NCI-H1105 treated with DMSO at 0.1 percent for 48 hours (cell line): ENCODE measurements at places on chromosomes 6 and 20.

- no peak for DNase-seq
Observed at GRCh38 chr20:48716086-48716485, 111.7 kb downstream of the PREX1 start.

DNA sequence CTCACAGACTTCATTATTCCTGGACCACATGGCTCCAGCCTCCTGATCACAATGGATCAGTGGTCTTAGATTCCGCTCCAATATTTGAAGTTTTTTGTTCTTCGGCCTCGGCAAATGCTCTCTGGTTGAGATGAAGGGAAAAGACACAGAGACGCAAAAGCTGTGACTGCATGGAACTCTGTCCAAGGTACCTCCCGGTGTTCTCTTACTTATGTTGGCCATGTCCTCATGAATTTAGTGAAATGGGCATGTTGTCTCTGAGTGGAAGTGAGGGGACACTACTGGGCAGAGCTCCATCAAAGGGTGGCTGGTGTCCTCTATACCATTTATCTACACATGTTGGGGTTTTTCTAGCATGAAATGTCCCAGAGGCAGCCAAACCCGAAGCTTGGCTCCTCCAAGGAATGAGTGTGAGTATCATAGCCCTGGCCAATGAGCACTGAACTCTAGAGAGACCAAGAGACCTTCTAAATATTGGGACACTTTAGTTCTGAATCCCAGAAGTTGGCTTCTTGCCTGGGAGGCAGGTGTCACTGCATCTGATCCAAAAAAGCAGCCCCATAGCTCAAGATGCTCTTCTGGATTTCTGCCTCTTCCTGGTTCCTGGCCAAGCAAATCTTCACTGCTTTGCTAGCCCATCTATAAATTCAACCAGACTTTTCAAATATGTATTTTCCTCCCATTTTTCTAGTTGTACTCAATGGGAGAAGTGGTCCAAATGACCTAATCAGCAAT lies 34.1 kb downstream of the HLA-G start:
- DNase-seq = no peak

- no peak for DNase-seq
Observed at GRCh38 chr20:19993958-19994669, 23.0 kb upstream of the NAA20 start.

DNA sequence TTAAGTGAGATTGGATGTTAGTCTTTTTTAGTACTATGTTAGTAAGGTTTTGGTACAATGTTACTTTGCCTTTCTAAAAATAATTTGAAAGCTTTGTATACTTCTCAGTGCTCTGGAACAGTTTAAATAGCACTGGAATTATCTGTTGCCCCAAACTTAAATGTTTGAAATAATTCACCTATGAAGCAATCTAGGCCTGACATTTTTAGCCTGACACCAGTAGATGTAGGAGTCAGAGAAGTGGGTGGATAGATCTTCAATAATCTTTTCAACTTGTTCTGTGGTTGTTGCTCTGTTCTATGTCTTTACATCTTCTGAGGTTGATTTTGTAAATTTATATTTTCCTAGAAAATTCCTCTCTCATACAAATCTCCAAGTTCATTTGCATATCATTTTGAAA lies 103.1 kb upstream of the ADGRF1 start:
- no peak for DNase-seq

GRCh38 chr6:141790921-141791320 lies 341.8 kb upstream of the GJE1 start:
- DNase-seq = no peak

DNA sequence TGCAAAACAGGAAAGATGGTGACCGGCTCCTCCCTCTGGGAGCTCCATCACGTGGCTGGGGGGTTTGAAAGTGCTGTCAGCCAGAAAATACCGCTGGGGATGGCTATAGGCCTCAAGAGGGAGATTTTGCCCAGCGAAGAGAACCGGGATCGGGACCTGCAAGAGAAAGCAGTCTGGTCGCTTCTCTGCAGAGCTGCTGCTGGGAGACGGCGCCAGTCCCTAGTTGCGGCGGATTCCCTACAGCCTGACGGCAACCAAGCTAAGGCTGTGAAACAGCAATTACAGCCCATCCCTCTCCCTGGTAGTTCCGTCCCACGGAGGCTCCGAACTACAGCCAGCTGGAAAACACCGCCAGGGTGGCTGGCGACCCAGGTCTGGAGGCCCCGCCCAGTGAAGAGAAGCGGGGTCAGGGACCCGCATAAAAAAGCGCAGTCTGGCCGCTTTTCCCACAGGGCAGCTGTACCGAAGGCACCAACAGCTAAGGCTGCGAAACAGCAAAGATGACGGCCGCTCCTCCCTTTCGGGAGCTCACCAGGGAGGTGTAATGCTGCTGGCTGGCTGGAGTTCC lies 238.1 kb upstream of the IRAK1BP1 start:
- peak; percentile 13 for DNase-seq

GRCh38 chr6:154238831-154239230 lies 117.8 kb downstream of the IPCEF1 start:
- no peak for DNase-seq

GRCh38 chr6:16749516-16750485 lies 11.5 kb downstream of the ATXN1 start:
- no peak for DNase-seq

GRCh38 chr6:126967296-126968005 lies 151.0 kb upstream of the RSPO3 start:
- DNase-seq = no peak

- DNase-seq = no peak
Observed at GRCh38 chr6:170082531-170083187, 208.2 kb downstream of the DLL1 start.

- no peak for DNase-seq
Observed at GRCh38 chr6:40573221-40573620, 13.9 kb downstream of the LRFN2 start.

DNA sequence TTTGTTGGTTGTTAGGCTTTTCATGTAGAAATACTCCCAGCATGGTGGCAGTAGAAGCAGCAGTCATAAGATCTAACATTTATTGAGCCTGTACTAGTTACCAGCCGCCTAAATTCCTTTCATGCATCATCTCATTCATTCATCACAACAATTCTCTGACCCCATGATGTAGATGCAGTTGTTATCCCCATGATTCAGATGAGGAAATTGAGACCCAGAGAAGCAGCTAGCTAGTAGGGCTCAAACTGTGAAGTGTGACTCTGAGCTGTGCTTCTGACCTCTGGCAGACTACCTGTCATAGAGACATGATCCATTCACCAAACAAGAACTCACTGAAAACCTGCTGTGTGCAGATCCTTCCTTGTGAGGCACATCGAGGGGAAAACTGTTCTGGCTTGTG lies 16.9 kb downstream of the RREB1 start:
- DNase-seq = no peak

- DNase-seq = no peak
Observed at GRCh38 chr6:3032986-3033385, 33.3 kb downstream of the NQO2 start.

DNA sequence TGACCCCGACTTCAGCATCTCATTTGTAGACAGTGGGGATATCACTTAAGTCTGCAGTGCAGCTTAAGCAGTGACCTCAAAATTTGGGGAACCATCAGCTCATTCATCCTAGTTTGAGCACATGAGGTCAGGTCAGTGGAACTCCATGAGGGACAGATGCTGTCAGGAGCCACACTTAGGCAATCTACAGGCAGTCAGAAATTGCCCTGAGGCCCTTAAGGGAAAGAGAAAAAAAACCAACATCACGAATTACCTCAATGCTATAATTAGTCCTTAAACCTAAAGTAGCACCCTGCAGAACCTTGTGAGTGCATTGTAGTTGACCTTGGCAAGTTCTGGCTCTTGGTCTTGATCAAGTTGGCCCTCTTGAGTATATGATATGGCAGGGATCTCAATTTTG lies 21.1 kb downstream of the TMEM74B start:
- no peak for DNase-seq

DNA sequence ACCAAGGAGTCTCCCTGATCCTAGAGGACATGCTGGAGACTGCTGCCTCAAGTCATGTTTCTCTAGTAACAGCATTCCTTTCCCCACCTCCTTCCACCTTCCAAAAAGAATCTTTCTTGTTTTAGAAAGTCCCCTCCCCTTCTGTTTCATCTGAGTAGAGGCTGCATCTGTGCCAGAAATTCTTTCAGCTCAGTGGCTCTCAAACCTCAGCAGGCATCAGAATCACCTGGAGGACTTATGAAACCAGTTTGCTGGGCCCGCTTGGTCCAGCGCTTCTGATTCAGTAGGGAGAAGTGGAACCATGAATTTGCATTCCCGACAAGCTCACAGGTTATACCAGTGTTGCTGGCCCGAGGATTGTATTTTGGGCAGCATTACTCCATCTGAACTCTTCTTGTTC lies 55.1 kb downstream of the TMEM200A start:
- no peak for DNase-seq

GRCh38 chr6:17267566-17267965 lies 13.6 kb upstream of the RBM24 start:
- DNase-seq = no peak

- no peak for DNase-seq
Observed at GRCh38 chr6:85092226-85092625, 327.8 kb upstream of the TBX18 start.

DNA sequence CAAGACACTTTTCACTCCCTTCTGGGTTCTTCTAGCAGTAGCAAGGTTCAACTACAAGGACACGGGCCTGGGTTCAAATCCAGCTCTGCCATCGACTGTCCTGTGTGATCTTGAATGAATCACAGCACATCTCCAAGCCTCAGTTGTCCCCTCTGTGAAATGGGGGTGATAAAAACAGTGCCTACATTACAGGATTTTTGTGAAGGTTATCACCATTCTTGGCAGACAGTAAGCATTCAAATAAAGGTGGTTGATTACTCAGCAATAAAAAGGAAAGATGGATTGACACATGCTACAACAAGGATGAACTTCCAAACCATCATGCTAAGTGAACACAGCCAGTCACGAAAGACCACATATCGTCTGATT lies 6.6 kb upstream of the TGM2 start:
- DNase-seq = no peak

DNA sequence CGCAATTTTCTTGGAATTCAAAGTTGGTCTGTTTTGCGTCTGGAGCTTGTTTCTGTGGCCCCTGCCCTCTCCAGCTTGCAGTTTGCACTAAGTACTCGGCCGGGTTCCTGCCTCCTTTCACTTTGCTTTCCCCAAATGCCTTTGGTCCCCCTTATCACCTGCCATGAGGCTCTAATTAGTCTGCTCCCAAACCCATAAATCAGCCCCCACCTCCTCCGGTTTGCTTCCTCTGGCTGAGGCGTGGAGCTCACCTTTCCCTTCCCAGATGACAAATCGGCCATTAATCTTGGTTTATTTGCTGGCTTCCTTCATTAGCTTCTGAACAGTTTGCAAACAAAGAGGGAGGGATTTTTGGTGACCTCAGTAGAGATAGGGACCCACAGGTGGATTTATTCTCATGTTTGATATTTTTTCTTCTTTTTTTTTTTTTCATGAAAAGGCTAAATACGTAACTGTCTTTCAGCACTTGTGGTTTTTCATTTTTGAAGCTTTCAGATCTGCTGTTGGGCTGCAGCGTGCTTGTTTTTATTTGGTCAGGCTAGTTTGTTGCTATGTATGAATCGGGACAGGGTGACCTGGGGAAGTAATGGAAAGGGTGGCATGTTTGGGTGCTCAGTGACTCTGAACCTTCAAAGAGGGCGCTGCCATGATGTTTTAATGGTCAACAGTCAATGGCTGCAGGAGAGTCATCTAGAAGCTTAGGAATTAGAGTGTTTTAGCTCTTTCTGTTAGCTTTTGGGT lies 121.7 kb upstream of the JAG1 start:
- DNase-seq = no peak

DNA sequence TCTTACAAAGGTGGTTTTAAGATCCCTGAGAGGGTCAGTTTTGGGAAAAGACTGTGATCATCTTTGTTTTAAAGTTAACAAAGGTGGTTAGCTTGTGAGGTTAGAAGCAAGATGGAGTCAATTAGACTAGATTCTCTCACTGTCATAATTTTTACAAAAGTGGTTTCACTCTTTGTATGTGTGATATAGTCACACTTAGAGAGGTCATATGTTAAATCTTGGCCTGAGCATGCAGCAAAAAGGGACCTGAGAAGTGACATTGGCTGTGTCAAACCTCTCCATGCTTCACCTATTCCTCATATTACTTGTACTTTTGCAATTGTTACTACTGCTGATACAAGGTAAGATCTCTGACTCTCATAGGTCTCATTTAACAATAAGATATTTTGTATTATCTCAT lies 368.0 kb downstream of the TBC1D32 start:
- DNase-seq = no peak

DNA sequence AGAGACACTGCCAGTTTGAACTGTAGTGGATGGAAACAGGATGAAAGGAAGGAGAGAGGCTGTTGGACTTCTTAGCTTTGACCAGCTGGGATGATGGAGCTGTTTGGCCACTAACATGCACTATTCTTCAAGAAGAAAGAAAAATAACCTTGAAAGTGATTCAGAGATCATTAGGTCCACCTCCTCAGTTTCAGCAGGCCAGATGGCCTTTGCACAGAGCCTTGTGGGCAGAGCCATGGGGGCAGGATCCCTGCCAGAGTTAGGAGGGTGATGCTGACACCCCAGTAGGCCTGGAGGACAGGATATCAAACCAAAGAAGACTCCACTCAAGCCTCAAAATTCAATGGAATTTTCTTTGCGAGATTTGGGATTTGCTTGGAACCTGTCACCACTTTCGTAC lies 74.5 kb upstream of the TMEM181 start:
- no peak for DNase-seq

- no peak for DNase-seq
Observed at GRCh38 chr6:107941627-107942026, 16.4 kb downstream of the SEC63 start.

DNA sequence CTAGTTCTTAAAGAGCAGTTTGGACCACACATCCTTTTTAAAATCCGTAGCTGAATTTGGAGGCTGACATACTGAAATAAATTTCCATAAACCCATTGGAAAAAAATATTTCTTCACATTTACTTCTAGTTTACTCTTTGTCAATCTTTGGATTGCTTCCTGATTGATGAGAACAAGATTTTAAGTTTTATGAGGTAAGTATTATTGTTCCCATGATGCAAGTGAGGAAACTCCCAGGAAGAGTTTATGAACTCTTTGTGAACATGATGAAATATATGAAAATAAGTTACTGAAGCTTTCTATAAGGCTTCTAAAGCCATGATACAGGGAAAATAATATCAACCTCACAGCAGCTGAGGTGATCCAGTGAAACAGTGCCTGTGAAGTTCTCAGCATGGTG lies 320.0 kb downstream of the GJA1 start:
- no peak for DNase-seq

GRCh38 chr6:112123982-112124381 lies 36.6 kb downstream of the FAM229B start:
- DNase-seq = no peak

GRCh38 chr6:53358440-53359094 lies 9.8 kb upstream of the ELOVL5 start:
- DNase-seq = no peak

DNA sequence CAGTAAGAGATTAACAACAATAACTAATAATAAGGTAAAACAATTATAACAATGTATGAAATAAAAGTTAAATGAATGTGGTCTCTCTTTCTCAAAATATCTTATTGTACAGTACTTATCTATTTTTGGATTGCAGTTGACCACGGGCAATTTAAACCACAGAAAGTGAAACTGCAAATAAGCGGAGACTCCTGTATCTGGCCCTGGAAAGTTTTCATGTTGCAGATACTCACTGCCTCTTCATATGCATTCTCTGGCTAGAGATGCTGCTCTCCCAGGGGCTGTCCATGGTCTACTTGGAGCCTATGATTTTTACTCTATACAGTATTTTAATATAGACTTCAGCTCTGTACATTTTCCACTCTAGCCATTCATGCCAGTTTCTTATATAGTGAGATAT lies 230.8 kb downstream of the FUT9 start:
- DNase-seq = no peak
